MCF 10A (cell line): ENCODE measurements at places on chromosomes 12 and 14.

- peak; percentile 44 for DNase-seq
These were observed 70.9 kb downstream of the FERMT2 start for GRCh38 chr14:52879958-52880357.

- no peak for DNase-seq
These were observed 40.0 kb upstream of the CTDSP2 start for GRCh38 chr12:57886542-57886941.

DNA sequence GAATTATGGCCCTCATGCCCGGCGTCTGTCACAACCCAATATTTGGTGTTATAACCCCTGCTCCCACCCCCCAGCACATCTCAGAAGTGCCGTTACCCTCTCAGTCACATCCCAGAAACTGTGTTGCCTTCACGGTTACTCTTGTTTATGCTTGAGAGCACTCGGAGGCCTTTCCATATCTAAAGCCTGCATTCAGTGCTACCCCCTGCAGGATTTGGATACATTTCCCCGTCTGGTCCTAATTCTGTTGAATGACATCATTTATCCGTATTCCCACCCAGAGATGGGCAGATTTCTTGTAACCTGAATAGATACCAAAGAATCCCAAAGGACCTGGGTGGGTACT, 19.1 kb upstream of the FOS start:
- DNase-seq, result no peak

DNA sequence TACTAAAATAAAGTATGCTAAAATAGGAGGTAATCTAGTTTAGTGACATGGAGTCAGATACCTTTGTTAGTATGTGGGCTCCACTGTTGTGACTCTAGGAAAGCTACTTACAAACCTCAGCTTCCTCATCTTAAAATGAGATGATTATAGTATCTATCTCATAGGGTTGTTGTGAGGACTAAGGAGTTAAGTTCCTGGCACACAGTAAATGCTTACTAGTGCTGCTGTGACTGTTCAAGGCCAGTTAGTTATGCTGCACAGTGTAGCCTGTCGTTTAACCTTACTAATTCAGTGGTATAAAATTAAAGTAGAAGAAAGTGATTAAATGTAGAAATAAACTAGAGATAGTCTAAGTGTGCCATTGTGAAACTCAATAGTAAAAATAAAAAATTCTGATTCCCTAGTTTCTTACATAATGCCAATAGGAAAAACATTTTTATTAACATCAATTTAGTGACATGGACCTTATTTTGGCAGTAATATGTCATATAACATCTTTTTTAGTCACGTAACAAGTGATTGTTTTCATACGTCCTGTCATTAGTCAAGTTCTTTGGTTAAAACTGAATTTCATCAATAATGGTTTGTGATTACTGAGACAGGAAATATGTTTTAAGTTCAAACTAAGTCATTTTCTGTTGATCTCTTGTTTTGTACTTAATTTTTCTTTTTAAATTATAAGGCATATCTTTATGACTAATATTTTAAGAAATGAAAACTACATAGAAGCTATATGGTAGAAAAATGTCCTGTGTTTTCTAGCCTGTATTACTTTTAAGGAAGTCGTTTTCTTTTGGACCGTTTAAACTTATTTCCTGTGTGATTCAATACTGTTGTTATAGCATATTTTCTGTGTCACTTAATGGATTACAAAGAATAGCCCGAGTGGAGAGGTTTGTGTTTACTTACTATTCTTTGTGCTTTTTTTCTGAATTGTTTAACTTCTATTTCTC, 74.0 kb downstream of the PCNX1 start:
- DNase-seq, result no peak

DNA sequence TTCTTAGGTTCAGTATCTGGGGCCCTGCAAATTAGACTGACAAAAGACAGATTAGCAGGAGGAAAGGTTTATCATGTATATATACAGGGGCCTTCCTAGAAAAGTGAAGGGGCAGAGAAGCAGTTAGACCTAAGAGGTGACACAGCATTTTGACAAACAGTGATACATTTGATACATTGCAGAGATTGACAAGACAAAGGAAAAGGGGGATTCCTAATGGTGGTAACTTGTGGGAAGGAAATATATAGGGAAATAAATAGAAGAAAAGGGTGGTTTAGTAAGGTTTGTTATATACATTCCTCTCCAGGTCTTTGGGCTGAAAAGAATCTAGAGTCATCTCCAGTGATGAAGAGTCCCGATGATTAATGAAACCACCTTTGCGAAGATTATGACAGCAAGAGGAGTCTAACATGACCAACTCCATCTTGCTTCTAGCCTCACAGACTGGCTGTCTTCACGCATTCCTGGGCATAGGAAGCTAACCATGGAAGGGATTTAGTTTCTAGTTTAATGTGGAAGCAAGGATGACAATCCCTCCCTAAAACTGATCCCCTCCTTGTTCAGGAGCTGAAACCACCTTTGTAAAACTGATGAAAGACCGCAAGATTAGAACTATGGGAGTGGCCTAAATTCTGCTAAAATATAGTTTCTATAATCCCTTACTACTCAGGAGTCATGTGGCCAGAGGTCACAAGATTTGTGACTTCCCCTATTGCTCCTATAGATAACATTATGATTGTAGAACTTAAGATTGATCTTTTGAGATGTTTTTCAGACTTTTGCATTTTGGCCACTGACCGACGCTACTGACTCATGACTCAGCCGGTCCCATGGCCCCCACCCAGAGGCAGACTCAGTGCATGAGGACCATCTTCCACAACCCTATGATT, 31.1 kb upstream of the CPM start:
- no peak for DNase-seq

GRCh38 chr12:126772171-126772864, 1494.7 kb upstream of the TMEM132C start:
- DNase-seq, result peak; percentile 81

DNA sequence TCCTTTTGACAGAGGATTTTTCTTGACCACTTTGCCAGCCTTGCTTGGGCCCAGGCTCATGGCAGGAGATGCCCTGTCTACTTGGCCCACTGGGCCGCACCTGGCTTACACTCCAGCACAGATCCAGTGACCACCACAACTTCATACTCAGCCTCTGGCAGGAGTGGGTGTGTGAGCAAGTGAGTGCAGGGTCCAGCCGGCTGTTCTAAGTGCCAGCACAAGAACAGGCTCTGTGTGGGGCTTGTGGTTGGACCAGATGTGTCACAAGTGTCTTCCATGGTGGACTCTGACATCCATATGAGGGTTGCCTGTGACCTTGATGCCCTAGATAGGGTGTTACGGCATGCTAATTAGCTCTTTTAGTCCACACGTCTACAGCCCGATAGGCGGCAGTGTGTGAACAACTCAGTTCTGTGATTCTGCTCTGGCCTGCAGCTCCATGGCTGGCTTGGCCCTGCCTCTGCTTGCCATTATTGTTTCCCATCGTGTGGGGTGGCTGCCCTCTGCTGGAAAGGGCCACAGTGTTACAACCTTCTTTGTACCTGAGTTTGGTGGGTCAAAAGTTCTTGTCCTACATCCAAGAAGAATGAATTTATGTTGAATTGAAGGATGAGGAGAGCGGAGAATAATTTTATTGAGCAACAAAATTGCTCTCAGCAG, 1089.1 kb downstream of the SLC6A15 start:
- peak; percentile 73 for DNase-seq

DNA sequence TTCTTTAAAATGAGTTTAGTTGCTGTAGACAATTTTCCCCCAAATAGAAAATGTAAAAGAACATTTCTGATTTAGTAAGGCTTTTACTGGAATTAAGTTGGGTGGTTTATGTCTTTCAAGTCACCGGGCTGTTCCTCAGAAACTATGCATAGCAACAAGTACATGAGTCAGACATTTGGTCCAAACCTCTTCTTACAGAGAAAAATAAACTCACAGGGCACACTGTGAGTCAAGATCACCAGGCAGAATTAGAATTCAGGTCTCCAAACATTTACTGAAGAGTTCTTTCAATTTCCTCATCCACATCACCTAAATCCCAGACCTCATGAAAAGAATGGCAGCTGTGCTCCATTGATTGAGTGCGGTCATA, 476.1 kb upstream of the SOX5 start:
- DNase-seq, result no peak

- peak; percentile 85 for DNase-seq
These were observed 88.6 kb downstream of the EPS8 start for GRCh38 chr12:15700595-15700994.

- DNase-seq, result peak; percentile 30
These were observed 59.7 kb upstream of the NAP1L1 start for GRCh38 chr12:76144245-76144549.

- no peak for DNase-seq
These were observed 189.1 kb downstream of the ZFP36L1 start for GRCh38 chr14:68603533-68604360.

GRCh38 chr14:55889124-55889523, 229.1 kb upstream of the PELI2 start:
- peak; percentile 94 for DNase-seq

DNA sequence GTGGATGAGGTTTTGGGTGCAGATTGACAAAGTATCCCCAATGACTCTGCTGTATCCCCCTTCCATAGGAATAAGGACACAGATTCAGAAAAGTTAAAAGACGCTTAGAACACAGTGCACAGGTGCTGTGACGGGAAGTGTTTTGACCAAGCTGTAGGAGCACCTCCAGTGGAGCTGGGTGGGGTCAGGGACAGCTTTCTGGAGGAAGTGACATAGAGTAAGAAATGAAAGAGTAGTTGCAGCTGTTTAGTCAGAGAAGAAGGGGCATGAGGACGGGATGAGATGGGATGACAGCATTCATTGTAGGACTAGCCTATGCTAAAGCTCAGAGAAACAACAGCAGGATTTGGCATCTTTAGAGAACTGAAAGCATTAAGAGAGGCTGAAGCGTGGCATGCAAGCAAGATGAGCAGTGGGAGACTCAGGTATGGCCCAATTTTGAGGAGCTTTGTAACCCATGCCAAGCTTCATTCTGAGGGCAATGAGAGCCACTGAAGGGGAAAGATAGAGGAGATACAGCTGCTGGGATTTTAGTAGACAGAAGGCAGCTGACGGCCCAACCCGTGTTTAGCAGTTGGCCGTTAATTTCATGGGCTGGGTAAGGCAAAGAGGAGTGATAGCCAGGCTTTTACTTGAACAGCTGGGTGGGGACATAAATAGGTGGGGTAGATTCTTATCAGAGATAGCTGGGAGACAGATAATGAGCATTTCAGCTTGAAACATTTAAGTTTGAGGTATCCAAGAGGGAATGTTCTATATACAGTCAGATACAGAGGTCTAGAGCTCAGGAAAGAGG, 131.8 kb upstream of the KRAS start:
- DNase-seq, result no peak

DNA sequence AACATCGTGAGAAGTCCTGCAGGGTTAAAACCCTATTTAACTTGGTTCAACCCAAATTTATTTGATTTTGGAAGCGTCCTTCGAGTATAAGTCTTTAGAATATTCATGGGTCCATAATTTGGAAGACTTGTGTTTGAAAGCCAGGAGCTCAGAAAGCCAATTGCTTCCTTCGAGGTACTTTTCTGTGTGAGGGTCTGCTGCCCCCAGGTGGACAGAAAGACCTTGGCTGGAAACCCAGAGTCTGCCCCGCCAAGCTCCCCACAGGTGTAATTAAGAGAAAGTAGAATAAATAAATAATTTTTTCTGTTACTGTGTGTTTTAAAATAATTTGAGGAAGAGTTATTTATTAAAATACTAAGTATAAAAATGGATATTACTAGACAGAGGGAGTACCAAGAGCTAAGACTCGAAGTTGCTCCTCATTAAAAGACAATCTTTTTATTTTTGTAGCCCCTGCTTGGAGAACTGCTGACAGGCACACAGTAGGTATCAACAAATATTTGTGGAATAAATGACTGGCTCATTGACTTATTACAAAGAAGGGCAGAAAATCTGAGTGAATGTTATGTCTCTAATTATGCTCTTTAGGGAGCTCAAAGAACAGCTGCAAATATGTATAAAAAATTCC, 105.8 kb downstream of the PAH start:
- peak; percentile 30 for DNase-seq

- DNase-seq, result no peak
These were observed 229.2 kb downstream of the DPF3 start for GRCh38 chr14:72664651-72665050.

- DNase-seq, result no peak
These were observed 36.4 kb downstream of the MEG3 start for GRCh38 chr14:100862277-100862676.

DNA sequence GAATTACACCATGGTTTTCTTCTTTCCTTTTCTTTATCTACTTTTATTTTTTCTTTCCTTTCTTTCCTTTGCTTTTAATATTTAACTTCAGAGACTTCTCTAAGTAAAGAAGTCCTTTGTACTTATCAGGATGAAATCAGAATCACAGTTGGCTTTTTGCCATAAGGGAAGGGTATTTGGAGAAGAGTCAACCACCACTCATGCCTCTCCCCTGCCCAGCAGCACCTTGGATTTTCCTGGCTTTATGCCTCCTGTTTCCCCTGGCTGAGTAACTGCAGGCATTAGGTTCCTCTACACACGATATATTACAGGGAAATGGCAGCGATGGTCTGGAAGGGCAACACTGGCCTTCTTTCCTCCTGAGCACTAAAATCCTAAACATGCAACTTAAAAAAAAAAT, 266.4 kb upstream of the CAND1 start:
- DNase-seq, result peak; percentile 22

DNA sequence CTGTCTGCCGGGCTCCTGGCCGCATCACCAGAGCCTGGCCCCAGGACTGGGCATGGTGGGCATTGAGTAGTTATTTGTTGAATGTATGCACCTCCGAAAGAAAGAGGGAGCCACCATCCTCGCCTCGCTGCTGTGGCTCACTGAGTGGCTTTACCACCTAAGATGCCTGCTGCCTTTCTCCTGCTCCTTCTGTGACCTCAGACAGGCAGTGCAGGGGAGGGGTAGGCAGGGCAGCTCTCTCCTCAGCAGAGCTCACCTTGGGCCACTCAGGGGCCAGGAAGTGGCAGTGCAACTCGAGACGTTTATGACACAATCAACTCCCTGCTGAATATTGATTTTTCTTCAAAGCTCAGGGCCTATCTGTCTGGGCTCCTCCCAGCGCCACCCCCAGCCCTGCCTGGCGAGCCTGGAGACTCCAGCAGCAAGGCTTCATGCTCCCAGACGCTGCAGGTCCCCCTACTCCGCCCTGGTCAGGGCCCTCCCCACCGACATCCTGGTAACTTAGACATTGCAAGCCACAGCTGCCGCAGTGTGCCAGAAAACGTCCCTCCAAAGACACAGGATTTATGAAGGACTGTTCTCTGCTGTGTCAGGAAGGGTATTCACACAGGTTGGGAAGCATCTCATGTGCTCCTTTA, 84.3 kb upstream of the DIO3 start:
- DNase-seq, result peak; percentile 82
